ENCODE measurements at places on chromosomes 7 and 10.

- DNase-seq, result no peak
Measured at GRCh38 chr7:25424113-25424512, 195.8 kb upstream of the NPVF start.

DNA sequence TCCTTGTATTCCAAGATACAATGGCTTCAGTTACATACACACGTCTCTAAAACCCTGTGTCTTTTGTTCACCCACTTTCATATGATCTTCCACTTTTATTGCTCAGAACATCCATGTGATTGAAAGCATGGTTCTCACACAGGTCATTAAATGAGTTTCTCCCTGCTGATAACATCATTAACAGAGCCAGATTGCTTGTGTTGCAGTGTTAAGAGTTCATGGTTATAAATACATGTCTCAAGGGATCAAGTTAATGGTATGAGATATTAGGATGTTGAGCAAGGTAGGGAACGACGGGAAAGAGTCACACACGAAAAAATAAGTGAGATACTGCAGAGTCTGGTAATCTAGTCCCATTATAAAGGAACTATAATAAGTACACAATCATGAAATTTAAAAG, 861.5 kb downstream of the SORCS1 start:
- DNase-seq, result no peak

- DNase-seq, result no peak
Measured at GRCh38 chr7:118245267-118246040, 20.9 kb downstream of the ANKRD7 start.

- no peak for DNase-seq
Measured at GRCh38 chr10:4790922-4791321, 35.1 kb upstream of the AKR1E2 start.

DNA sequence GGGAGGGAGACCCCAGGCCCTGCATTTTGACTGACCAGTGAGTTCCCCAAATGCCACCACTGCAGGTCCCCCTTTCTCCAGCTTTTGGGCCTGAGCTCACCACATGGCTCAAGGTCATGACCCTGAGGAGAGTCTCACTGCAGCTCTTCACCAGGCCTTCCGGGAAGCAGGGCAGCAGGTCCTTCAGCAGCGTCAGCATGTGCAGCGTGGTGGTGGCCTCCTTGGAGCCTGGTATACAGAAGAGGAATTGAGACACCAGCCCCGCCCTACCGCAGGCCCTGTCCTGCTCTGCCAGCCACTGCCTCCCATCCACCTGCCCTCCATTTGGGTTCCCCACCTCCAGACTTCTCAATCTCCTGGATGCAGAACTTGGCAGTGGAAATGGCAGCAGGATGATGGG, 13.0 kb downstream of the RRP12 start:
- no peak for DNase-seq

DNA sequence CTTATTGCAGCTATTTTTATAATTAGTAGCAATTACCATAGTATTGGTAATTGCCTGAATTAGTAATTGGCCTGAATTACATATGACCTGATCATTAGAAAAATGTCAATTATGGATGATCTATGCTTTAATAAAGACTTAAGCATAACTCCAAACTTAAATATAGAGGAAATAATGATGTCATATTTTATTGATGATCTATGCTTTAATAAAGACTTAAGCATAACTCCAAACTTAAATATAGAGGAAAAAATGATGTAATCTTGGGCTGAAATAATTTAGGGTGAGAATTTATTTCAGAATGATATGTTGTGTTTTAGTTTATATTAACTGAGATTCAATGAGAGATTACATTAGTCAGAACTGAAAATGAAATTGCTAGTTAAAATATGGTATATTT, 266.0 kb upstream of the DKK1 start:
- no peak for DNase-seq

DNA sequence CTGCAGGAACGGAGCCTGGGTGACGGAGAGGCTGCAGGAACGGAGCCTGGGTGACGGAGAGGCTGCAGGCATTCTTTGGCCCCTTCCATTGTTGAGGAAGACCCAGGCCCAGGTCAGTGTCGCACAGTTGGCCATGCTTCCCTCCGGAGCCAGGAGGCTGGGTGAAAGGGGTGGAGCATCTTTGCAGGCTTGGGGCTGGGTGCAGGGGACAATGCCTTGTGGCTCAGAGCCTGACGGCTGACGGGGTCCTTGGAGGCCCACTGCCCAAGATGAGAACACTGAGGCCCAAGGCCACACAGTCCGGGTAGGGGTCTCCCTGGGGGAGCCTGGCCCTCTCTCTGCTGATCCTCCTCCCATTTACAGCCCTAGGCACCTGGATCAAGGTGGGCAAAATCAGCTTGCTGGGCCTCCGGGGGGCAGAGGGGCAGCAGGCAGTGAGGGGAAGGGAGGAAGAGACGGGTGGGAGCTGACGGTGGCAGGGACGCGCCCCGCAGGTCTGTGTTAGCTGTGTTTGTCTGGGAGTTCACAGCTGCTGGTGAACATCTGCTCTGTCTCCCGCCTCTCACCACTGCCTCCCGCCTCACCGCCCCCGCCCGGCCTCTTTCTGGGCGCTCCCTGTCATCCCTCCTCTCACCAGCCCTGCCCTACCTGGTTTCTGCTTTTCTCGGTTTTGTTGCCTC, 30.6 kb upstream of the PCBD1 start:
- no peak for DNase-seq

- DNase-seq, result no peak
Measured at GRCh38 chr7:41035794-41036193, 667.1 kb downstream of the INHBA start.
